ENCODE measurements at places on chromosomes 7 and 10.

DNA sequence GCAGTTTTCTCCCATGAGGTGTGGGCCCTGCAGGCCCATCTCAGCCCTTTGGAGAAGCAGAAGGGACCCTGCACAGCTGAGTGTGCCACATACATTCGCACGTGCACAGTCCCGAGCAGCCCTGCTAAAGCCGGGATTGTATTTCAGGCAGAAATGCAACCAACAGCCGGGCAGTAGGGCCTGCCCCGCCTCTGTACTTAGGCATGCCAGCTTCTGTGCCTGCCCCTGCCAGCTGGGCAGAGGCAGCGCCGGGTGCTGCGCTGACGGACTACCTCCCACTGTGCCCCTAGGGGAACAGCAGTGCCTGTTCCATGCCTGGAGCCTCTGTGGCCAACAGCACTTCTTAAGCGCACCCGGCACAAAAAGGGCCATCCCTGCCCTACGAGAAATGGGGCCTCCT lies 170.3 kb downstream of the NEURL1 start:
- no peak for DNase-seq

GRCh38 chr10:86970162-86970981 lies 2.1 kb downstream of the ADIRF start:
- no peak for DNase-seq

DNA sequence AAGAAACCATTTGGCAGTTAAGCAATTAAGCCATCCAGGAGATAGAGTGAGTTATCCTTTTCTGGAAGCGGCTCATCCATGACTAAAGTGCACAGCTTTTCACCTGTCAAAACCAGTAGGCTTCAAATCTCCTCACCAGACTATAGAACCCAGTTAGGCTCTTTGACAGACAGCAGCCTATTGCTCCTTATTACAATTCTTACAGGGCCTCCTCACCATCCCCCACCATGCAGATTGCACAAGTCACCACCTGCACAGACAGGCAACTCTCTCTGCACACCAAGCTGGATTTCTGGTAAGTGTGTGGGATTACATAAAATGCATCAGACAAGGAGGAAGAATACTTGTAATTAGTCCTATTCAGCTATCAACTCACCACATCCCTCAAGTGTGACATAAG lies 301.6 kb downstream of the SNX13 start:
- DNase-seq = no peak

- no peak for DNase-seq
Observed at GRCh38 chr10:4048236-4048864, 263.3 kb upstream of the KLF6 start.

- DNase-seq = no peak
Observed at GRCh38 chr7:134640842-134641715, 5.6 kb upstream of the BPGM start.

DNA sequence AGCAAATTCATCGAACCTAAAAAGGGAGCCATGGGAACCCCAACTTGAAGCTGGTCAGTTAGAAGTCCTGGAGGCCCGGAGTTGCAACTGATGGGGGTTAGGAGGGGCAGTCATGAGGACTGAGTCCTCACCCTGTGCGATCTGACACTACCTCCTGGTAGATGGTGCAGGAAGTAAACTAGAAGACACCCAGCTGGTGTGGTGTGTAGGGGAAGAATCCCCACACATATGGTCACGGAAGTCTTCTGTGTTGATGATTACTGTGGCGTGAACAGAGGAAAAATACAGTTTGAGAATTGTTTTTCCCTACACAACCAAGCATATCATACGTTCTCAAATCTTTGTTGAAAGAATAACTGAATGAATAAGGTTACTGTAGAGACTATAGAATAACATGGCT lies 164.6 kb upstream of the KCTD7 start:
- no peak for DNase-seq
